ENCODE measurements at places on chromosomes 2 and 18.

DNA sequence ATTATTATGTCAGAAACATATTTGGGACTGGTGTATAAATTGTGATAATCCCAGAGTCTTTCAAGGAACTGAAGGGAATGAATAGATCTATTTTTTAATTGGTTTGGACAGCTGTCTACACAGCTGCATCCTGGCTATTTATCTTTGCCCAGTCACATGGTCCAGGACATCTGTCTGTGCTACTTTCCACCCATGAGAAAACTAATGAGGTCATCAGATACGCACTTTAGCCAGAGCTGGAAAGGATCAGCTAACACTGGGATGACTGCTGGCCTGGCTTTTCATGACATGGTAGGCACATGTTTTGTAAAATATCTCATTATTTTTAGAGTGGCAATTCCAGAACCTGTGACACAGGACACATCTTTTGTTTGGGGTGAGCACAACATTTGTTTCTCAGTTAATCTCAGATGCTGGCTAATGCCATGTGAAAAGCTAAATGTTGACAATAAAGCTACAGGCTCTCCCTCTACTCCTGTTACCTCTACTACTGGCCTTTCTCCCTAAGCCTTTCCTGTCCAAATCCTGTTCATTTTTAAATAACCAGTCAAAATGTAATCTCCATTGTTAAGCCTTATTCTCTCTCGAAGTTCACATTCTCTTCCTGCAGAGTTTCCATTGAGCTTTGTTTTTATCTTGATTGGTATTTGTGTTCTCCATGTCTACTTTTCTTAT, 500.7 kb downstream of the RIT2 start:
- no peaks in the 10 kb centered on the region for H3K36me3 ChIP-seq
- no peaks in the 10 kb centered on the region for H3K4me1 ChIP-seq
- H3K4me3 ChIP-seq, result no peak overlapping the region
- H3K27ac ChIP-seq, result no peak overlapping the region
- no peaks in the 10 kb centered on the region for H3K27me3 ChIP-seq

DNA sequence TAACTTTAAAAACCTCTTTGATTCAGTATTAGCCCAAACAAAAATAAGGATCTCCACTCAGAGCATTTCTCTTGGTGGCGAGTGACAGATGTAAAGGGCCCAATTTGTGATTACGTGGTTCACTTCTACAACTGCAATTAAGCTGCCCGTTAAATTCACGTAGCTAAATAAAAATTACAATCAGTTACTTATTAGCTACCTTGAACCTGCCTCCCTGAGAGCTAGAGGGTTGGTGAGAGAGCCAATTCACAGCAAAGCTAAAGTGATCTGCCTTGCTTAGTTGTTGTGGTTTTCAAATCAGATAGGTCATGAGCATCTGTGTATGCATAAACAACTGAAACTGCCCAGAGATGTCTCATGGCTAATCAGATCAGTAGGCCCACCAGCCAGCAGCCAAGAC, 156.7 kb downstream of the RNF152 start:
- no peak for DNase-seq
- no peak overlapping the region for H3K27ac ChIP-seq
- no peaks in the 10 kb centered on the region for H3K4me1 ChIP-seq
- no peaks in the 10 kb centered on the region for H3K36me3 ChIP-seq

- no peak overlapping the region for H3K4me3 ChIP-seq
- H3K36me3 ChIP-seq, result no peaks in the 10 kb centered on the region
- no peak overlapping the region for H3K27ac ChIP-seq
- H3K27me3 ChIP-seq, result no peaks in the 10 kb centered on the region
- H3K4me1 ChIP-seq, result no peaks in the 10 kb centered on the region
These were observed 576.8 kb downstream of the SATB2 start for GRCh38 chr2:198880986-198881385.

GRCh38 chr2:179248024-179248348, 16.6 kb downstream of the SESTD1 start:
- H3K36me3 ChIP-seq, result peaks cover 20% of the 10 kb centered on the region
- peaks cover 49% of the 10 kb centered on the region for H3K4me1 ChIP-seq
- peak overlapping the region; percentile 71 for H3K27ac ChIP-seq

Data from activated CD4-positive, alpha-beta T cell treated with anti-CD3 and anti-CD28 coated beads, Interleukin-2, amount 10 ng/mL, durations not matched to agents 7 days and 5 days (primary cell).